ENCODE measurements at places on chromosomes 16 and 17. TPM values are rescaled to one million over a fixed set of nuclear protein-coding genes. Genes with fewer than 3 reads are reported as not detected.
A peak's percentile ranks its signal among the peaks of the same experiment; 100 is the strongest.

ACSM3 gene
- 22.0 TPM for total RNA-seq

ARHGAP23 gene
- 66.1 TPM for total RNA-seq

P3H4 gene
- 6.6 TPM for total RNA-seq

FOXN1 gene
- not detected for total RNA-seq

DNA sequence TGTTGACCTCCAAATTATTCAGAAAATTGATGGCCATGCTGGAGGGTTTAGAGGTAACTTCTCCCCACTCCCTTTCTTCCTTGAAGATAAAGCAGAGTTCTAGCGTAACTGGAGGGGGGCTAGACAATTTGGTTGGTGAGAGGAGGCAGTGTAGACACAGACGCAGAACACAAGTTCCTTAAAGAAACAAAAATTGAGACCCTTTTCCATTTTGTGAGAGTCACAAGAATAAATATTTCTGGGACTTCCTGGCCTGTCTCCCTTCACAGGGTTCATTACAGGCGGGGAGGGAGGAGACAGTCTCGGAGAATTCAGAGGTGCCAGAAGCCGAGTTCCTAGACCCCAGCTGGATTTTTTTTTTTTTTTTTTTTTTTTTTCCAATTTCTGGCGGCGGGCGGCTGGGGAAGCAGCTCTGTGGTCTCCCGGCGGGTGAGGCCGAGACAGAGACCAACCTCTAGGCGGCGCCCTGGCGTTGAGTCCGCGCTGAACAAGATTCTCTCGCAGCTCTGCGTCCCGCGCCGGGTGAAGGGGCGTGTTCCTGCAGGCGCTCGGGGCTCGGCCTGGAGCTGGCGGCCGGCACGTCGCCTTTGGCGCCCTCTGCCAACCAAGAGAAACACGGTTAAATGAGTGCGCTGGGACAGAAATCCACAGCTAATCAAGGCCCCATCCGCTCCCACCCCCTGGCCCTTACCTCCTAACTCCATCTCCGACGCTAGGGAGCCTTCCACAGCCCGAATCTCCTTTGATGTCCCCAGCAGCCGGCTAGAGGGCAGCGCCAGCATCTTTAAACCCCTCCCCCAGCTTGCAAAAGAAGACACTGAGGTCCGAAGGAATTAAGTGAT, 10.2 kb upstream of the HOXB9 start:
- peak; percentile 88 for DNase-seq

GRCh38 chr16:15426796-15427195, 7.6 kb upstream of the BMERB1 start:
- no peak for DNase-seq

DNA sequence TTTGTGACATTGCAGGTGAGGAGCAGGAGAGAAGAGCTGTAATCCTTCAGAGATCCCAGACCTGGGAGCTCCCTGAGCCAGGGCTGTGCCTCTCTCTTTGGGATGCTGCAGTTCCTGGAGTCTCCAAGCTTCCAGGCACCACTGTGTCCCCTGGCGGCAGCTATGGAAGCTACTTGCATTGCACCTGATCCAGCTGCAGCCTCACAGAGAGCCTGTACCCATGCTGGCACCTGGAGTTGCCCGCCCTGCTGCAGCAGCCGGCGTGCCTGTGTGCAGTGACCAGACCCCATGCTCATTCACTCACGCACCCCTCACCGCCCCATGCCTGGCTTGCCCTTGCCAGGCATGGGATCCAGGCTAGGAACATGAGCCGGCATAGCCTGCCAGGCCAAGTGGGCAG, 51.8 kb upstream of the MED9 start:
- DNase-seq: peak; percentile 46

- DNase-seq: no peak
These were observed 13.2 kb downstream of the CHCT1 start for GRCh38 chr17:60435244-60436167.

- no peak for DNase-seq
These were observed 37.8 kb upstream of the TMC5 start for GRCh38 chr16:19379838-19380237.
